Activated naive CD4-positive, alpha-beta T cell (primary cell): ENCODE measurements at places on chromosomes 5 and 9.

DNA sequence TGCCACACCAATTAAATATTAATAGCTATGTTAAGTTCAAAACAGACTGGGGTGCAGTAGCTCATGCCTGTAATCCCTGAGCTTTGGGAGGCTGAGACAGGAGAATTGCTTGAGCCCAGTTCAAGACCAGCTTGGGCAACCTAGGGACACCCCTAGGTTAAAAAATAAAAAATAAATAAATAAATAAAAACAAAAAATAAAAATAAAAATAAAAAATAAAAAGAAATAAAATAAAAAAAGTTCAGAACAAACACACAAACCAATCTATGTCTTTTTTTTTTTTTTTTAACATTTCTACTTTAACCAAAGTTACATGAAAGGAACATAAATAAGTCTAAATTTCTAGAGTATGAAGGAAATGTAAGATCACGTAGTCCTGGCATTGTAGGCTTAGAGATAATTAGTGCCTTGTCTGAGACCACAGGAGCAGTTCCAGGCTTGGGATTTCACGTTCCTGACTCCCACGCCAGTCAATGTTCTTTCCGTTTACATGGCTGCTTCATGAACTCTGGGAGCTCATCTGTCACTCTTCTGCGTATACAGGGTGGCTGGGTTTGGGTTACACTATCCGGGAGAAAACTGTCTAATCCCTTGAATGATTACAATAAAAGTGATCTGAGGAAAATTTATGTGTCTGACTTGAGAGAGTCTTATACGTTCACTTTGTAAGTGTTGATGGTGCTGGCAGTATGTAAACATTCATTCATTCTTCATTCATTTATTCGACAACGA is 85.2 kb downstream of the KIAA1958 start:
- DNase-seq, result no peak

- no peak for DNase-seq
Observed at GRCh38 chr9:19946441-19947109, 157.7 kb upstream of the SLC24A2 start.

GRCh38 chr9:88230612-88231011 is 92.3 kb upstream of the SPATA31C2 start:
- no peak for DNase-seq

DNA sequence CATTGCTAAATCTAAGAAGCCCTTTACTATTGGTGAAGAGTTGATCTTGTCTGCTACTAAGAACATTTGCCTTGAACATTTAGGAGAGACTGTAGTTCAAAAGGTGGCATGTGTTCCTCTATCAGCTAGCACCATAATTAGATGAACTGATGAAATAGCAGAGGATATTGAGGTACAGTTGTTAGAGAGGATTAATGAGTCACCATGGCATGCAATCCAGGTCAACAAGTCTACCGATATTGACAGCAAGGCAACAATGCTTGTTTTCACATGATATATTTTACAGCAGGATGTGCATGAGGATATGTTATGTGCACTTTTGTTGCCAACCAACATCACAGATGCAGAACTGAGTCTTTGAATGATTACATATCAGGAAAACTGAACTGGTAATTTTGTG is 134.3 kb upstream of the CDH9 start:
- no peak for DNase-seq

DNA sequence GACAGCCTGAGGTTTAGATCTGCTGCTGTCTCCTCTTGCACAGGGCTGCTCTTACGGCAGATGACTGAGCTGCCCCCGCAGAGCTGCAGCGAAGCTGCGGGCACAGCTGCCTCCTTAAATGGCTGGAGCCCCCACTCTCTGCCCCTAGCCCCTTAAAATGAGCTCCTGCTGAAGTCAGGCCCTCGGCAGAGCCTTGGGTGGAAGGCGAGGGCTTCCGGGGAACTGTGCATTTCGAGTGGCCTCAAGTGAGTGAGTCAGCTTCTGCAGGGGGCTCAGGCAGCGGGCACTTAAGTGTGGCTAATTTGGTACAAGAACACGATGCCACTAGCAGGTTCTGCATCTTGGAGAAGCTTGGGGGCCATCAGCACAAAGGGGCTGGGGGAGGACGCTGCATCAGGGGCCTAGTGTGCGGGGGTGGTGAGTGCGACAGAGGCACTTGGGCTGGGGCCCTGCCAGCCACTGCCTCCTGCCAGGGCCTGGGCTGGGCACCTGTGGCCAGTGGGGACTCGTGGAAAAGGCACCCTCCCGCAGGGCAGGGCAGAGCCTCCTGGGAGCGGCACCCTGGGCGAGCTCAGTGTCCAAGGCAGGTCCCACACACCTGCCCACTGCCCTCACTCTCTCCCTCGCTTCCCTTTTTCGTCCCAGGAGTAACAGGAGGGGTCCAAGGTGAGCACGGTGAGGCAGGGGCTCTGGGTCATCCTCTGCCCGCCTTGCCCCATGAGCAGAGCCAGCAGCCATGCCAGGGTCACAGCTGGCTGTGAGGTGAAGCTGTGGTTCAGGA is 28.8 kb upstream of the RNU6ATAC start:
- DNase-seq, result no peak

DNA sequence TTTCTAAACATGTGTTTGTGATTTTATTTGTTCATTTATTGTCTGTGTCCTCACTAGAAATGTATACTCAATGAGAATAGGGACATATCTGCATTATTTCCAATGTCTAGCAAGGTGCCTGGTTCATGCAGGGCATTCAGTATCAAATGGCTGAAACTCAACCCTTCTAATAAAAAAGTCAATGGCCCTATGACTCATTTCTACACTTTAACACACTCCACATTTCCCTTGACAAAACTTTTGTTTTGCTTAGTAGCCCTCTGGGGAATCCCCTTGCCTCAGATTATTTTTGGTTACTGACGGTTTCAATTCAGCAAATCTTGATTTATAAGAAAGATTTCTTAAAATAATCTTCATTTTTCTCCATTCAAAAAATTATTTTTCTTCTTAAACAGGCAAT is 206.0 kb upstream of the DMRTA1 start:
- no peak for DNase-seq

DNA sequence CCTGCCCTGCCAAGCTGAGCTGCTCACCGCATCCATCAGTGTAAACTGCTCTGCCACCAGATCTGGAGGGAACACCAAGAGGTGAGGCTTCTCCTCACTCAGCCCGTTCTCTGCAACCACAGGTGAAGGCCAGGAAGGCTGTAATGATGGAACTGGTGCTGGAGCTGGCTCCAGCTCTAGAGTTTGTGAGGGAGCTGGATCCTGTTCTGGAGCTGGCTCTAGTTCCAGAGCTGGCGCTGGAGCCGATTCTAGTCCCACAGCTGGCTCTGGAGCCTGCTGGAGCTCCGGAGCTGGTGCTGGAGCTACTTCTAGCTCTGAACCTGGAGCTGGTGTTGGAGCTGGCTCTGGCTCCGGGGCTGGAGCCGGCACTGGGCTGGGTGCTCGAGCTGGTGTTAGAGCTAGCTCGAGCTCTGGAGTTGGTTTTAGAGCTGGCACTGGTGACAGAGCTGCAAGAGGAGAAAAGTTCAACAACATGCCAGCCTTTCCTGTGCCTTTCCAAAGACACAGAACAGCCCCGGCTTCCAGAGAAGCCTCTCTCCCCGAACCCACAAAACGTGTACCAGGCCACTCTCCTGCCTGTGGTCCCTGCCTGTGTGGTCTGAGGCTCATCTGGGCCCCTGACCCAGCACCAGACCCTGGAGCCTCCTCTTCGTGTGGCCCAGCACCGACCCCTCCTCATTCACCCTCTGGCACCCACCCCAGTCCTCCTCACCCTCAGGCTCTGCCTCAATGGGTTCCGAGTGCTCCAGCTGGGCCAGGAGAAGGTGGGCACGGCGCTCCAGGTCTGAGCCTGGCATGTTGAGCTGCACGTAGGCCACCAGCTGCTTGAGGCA is 12.9 kb downstream of the RALGDS start:
- DNase-seq, result no peak

DNA sequence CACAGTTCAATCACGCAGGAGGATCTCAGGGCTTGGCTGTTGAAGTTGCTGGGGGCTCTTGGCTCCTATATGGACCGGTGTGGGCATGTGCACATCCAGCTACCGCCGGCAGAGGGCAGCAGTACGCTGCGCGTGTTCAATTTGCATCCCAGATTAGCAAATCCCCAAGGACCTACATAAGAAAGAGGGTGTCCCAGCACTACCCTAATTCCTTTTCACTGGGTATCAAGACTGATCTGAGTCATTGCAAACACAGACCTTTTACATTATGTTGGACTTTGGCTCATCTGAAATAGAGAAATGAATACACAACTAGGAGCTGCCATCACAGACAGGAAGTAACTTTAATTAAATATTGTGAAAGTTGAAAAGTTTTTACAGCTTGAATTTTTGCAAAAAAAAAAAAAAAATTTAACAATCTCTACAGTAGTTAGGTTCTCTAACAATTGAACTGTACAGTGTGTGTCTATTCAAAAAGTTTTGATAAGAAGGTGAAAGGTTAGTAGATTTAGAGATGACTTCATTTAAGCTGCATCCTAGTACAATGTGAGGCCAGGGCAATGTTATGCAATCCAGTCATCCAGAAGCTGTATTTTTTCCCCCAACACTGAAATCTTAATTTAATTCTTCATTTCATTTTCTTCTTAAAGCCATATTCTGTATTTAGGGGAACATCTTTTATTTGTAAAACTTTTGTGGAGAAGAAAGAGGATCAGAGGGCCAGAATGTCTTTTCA is 404.0 kb downstream of the EBF1 start:
- peak; percentile 25 for DNase-seq

DNA sequence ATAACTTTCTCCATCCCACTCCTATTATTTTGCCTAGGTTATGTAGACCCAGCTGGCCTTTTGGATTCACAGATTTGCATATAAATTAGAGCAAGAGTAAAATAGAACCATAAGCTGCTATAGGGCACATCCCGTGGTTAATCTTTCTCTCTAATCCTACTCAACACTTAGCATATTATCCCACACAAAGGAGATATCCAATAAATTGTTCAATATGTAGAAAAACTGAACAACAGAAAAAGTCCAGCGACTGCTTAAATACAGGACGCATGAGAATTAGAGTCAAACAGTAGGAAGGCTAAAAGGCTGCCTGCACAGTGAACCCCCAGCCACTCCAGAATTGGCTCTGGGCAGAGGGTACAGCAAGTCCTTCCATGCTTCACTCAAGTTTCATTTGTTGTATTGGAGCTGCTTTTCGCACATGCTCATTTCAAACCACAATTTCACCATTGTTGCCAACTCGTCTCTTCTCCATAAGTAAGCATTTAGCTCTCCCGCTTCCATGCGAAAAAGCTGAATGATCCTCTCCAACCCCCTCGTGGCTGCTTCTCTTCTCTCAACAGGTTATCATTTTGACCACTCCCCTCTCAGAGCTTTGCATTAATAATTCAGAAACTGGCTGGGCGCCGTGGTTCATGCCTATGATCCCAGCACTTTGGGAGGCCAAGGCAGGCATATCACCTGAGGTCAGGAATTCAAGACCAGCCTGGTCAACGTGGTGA is 14.1 kb upstream of the IQGAP2 start:
- DNase-seq, result no peak

GRCh38 chr5:71986101-71986500 is 121.2 kb upstream of the MAP1B start:
- DNase-seq, result no peak

GRCh38 chr9:38026021-38026809 is 42.8 kb downstream of the SHB start:
- DNase-seq, result no peak

- no peak for DNase-seq
Observed at GRCh38 chr9:20208961-20209371, 413.3 kb downstream of the MLLT3 start.

DNA sequence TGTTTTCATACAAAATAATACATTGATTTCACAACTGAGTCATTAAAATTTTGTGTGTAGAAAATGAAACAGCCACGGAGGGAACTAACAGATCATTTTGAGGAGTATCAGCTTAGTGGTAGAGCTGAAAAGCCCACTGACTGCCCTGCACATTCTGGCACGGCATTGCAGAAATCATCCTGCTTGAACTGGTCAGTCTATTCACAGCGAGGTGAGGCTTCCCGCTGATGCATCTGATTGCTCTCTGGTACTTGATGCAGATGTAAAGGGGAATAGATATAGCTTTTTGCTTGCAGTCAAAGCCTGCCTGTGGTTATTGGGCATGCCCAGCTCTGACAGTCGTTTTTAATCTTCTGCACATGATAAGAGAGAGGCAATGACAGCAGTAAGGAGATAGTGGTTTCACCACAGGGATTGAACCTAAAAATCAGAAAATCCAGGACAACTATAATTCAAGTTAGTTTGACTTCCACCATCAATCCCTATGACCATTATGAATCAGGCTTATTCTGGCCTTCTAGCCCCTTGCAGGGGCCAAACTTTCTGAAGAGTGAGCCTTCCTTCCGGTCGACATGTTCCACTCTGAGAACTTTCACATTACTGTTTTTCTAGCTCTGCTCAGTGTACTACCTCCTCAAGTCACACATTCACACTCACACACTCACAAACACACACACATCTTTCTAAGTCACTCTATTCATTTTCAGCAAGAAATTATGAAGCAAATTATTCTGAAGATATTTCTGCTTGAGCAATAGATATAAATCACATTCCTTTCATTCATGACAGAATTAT is 782.8 kb upstream of the NUDT12 start:
- DNase-seq, result no peak

DNA sequence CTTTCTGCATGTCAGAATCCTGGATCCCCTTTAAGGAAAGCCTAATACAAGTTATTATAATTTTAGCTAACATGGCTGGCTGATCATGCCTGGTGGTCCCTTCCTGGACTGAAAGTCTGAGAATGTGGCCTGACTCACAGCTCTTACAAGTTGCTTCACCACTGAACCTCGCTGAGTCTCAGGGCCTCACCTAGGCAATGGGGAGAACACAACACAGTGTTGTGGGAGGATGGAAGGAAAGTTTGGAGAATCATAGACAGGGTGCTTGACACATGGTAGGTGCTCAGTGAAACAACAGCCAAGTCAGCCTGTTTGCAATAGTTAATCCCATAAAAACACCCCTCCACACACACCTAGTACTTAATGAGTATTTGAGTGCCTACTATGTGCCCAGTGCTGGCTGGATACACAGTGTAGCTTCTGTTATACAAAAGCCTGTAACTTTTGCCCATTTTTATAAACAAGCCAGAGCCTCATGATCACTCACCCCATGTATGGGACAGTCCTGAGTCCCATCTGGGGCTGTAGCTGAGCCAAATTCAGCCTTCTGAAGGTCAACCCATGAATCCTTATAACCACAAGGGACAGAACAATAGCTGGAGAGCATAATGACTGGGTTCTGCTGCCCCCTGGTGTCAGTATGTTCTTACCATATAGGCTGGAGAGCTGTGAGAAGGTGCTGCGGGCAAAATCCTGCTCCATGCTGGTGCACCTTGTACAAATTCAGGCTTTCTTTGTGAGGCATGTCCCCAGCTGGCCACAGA is 3.9 kb downstream of the ACSL6 start:
- peak; percentile 61 for DNase-seq

DNA sequence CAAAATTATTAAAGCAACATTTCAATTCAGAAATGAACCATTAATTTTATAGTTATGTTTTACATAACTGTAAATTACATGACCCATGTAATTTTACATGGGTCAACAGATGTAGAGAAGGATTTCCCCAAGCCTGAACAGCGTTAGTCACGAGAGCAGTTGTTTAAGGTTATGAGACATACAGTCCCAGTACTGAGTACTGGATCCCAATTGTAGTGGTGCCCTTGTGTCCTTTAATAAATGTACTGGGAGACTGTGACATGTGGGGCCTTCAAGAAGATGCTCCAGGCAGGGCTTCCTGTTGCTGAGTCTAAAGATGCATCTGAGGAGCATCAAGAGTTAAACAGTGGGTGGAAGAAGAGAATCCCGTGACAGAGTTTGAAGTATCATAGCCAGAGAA is 125.5 kb upstream of the ZNF462 start:
- no peak for DNase-seq
